Non-pigmented ciliary epithelial cell (primary cell): ENCODE measurements at places on chromosomes 12 and 14.

DNA sequence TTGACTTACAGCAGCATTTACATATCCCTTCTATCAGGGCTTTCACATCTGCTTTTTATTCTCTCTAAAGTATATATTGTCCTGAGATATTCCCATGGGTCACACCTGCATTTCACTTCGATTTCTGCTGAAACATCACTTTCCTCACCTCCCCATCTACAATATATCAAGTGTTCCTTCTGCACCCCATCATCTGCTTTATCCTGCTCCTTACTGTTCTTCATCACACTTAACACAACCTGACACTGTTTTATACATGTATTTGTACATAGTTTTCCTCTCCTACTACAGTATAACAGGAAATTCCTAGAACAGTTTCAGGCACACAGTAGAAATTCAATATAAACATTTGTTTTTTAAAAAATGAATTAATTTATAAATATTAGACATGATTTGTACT is 203.1 kb downstream of the EGLN3 start:
- no peak for DNase-seq

DNA sequence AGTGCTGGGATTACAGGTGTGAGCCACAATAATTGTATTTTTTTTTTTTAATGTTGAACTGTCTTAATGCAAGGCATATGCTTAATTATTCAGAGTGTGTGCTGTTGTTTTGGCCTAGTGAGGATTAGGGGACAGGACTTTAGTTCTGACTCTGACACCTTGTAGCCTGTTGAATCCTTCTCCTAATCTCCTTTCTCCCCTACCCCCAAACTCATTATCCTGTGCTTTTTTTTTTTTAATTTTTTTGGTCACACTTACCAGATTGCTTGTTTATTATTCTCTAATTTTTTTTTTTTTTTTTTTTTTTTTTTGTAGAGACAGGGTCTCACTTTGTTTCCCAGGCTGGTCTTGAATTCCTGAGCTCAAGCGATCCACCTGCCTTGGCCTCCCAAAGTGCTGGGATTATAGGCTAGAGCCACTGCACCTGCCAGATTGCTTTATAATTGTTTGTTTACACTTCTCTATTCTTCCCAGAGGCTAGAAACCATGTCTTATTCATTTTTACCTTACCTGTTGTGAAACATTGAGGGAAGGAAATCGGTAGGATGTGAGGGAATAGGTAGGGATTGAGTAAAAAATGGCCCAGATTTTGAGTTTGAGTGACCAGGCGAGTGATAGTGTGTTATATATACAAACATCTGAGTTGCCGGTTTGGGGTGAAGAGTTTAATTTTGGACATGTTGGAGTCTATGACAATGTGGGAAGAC is 32.2 kb downstream of the DIP2B start:
- DNase-seq = no peak

- no peak for DNase-seq
These were observed 20.5 kb upstream of the ITPR2 start for GRCh38 chr12:26853303-26854030.

- DNase-seq = no peak
These were observed 286.6 kb upstream of the PWP1 start for GRCh38 chr12:107399046-107399445.

DNA sequence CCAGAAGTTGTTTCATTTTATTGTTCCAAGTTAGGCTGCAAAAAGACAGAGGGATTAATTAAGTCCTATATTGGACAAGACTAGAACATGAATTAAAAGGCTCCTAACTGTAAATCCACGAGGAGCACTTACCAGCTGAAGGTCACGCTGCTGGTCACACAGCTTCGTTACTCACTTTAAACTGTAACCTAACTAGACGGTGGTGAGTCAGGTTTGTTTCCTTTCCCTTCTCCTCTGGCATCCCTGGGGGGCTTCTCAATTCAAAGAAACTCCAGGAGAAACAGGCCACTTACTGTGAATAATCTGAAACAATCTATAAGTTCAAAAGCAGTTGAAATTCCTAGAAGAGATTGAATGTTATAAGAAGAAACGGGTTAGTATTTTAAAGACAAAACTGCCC is 331.4 kb downstream of the BCAT1 start:
- DNase-seq = peak; percentile 43

GRCh38 chr12:57754411-57755193 is at the start of gene MARCHF9:
TSS of gene MARCHF9 (plus strand) at chr12:57755103. CDS start at chr12:57755529, 426 bp downstream.
- no peak for DNase-seq

DNA sequence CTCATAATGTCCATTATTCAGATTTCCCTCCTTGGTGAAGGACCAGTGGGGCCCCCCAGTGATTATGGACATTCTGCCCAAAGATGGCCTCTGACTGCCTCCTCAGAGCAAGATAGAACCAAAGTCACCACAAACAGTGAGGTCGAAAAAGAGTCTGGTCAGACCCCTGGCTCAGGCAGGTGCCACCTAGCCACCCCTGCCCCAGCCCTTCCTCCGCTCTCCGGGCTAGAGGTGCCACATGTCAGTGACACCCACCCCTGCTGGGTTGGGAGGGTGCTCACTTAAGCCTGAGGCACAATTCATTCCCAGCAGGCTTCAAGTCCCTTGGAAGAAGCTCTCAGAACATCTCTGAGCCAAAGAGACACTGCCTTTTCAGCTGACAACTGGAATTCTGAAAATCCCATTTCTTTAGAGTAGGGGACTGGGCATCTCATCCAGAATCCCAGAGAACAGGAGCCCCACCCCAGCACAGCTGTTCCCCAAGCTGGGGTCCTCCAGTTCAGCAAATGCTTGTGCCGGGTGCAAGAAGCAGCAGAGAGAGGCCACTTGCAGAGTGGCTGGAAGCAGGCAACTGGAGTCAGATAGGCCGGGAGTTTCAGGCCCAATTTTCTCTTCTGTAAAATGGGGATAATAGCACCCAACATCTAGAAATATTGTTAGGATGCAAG is 50.3 kb downstream of the ISCA2 start:
- DNase-seq = no peak
